ENCODE measurements at places on chromosomes 4 and X.

DNA sequence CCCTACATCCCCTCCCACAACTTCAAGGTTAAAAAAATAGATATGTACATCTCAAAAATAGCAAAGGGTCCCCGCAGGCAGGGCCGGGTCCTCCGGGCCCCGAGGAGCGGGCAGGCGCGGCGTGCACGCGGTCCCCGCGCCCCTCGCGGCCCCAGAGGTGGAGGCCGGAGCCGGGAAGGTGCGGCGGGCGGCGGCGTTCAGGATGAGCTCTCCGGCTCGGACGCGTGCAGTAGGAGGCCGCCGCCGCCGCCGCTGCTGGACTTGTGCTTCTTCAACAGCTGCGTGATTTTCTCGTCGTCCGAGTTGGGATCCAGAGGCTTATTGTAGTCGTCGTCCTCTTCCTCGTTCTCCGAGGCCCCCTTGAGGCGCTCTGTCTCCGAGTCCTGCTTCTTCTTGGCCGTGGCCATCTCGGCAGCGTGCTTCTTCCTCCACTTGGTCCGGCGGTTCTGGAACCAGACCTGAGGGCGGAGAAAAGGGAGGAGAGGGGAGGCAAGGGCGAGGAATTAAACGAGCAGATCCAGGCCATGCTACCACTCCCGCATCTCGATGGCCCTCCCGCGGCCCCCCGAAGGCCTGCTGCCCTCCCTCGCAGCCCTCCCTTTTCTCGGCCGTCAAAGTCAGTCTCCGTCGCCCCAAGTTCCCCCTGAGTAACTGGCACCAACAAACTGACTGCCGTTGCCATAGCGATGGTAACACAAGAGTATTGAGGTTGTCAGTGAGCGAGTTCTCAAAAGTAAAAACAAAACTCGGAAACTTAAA, 5.8 kb downstream of the NKX6-1 start:
- DNase-seq, result no peak

GRCh38 chrX:153935326-153935851, 552 bp upstream of the NAA10 start:
- DNase-seq, result no peak

DNA sequence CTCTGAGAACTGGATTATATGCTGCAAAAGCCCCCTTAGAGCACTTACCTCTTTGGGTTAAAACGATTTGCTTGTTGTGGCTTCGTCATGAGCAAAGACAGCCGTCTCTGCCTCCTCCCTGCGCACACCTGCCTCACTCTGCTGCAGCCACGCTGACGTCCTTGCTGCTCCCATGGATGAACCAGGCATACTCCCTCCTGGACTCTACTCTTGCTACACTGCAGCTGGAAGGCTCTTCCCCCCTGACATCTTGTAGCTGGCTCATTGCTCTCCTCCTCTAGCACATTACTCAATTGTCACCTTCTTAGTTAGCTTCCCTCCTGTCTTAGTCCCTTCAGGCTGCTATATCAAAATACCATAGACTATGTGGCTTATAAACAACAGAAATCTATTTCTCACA, 59.3 kb downstream of the FAM114A1 start:
- no peak for DNase-seq

GRCh38 chr4:2824836-2825381, 18.7 kb upstream of the ADD1 start:
- DNase-seq, result no peak

DNA sequence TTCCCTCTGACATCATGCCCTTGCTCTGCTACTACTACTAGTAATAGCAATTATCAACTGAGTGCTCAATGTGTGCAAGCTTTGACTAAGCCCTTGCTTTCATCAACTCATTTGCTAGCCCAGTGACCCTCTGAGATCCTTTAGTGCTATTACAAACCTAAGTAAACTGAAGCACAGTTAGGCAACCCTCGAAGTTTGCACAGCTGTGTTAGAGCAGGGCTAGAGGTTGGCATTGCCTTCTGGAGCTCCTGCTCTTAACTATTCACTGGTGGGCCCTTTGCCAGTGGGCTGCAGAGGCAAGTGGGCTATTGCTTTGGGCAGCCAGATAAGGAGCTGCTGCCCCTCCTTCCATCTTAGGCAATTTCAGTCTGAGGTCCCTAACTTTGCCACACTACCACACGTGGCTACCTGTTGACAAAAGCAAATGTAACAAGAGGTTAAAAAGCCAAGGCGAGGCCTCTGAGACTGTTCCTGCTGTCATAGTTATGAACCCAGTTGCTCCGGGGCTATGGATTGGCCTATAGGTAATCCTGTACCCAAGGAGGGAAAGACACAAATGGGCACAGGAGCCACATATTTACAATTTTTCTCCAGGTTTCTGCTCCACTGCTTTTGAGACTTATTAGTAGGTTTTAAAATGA, 41.5 kb upstream of the ANKRD50 start:
- no peak for DNase-seq

- no peak for DNase-seq
Observed at GRCh38 chr4:100838286-100838685, 320.5 kb upstream of the EMCN start.

DNA sequence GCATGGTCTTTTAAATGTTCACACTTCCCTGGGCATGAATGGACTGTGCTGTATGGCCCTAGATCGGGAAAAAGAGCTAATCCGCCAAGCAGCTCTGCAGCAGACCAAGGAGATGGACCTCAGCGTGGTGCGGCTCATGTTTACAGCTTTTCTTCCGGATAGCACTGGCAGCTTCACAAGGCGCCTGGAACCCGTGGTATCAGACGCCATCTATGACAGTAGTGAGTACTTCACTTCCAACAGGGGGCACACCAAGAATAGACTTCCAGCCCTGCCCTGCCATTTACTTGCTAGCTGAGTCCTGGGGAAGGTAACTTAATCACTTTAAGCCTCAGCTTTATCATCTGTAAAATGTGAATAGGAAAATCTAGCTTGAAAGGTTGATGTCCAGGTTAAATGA, 77.7 kb downstream of the NFKB1 start:
- peak; percentile 25 for DNase-seq

DNA sequence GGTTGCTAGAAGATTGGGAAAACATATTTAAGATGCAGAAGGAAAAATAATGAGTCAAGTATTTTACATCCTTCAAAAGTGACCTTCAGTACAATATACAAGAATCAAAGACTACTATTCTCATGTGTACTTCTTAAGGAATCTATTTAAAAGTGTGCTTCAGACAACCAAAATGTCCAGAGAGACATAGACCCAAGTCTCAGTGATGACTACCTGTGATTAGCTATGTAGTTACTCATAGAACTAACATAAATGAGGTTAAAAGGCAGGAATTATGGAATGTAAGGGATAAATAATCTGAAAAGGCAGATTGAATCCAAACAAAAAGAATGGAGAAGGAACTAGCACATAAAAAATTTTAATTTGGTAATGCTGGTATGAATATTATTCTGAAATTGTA, 634.7 kb upstream of the FAM241A start:
- DNase-seq, result no peak

DNA sequence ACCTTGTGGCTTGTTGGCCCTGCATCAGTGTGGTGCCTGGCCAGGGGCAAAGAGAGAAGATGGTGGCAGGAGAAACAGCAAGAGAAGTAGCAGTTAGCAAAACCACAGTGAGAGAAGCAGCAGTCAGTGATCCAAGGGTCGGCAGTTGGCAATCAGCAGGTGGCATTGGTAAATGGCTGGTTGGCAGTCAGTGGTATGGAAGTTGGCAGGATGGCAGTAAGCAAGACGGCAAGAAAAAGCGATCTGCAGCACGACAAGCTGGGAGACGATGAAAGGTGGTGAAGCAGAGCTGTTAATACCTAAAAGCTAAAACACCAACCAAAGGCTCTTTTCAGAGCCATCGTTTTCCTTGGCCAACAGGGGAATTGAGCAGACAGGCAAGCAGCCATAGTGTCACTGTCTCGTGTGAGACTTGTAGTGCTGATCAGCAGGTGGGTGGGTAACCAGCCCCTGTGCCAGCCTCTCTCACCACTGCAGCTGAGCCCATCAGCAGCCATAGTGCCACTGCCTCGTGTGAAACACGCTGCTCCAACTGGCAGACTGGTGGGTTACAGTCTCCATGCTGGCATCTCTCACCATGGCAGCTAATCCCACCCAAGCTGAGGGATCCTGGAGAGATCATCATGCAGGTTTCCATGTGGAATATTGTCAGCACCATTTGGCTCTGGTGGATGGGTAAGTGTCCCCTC, 2078.4 kb downstream of the PCDH7 start:
- DNase-seq, result no peak

DNA sequence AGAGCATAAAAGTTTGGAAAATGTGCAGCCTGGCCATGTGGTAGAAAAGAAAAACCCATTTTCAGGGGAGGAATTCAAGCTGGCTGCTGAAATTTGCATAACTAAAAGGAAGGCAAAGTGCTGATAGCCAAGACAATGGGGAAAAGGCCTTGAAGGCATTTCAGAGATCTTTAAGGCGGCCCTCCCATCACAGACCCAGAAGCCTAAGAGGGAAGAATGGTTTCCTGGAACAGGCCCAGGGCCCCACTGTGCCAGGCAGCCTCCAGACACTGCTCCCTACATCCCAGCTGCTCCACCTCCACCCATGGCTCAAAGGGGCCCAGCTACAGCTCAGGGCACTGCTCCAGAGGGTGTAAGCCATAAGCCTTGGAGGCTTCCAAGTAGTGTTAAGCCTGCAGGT, 158.0 kb upstream of the PRDX4 start:
- DNase-seq, result no peak

DNA sequence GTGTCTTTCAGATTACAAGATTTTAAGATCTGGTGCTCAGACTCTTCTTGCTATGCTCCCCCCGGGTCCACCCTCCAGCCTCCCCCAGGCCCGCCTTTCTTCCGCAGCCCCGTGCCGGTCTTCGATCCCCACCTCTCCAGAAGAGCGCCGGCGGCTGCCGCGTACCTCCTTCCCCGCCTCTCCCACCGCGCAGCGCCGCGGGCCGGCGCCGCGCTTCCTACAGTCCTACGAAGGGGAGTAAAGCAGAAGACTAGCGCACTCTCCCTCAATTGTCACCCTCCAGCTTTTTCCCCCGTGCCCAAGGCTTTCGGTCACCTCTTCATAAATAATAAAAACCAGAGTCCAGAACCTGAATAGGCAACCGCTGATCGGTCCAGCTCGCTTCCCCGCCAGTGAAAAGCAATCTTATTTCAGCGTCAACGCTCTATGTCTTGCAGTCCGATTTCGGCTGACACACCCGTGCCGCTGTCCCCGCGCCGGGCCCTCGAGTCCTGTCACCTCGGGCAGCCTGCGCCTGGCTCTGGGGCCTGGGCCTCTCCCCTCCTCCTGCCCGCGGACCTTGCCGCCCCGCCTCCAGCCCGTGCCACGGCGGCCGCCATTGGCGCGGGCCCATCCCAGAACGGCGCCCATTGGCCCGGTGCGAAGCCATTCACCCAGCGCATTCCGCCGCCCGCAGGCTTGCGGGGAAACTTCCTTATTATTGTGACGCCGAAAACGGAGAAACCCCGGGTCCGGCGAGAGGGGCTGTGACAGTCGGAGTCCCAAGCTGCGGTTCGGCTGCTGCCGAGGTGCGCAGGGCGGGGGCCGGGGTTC, at the start of gene HERC3:
HERC3 (plus strand) TSS at position 694 of the 813 bp plus-strand sequence. CDS start 13,344 bp downstream, outside the sequence.
- DNase-seq, result peak; percentile 91

DNA sequence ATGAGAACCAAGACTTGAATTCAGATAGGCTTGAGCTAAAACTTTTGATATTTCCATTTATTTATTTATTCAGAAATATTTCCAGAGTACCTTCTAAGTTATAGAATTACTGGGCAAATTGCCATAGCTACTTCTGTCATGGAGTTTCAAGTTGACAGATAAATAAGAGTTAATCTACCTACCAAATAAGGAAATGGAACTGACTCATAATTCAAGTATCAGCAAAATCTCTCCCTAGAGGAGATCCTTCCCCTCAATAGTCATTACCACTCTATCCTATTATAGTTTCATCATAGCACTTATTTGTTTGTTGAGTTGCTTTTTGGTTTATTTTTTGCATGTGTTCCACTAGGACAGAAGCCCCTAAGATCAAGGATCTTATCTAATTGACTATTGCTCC, 48.8 kb upstream of the CCSER1 start:
- DNase-seq, result no peak

- DNase-seq, result no peak
Observed at GRCh38 chrX:92231391-92231790, 452.2 kb downstream of the PCDH11X start.

Measured in CD4-positive, alpha-beta T cell treated with Interleukin-2 at 100 ng/mL for 4 hours (primary cell).